GM23248 (cell line): ENCODE measurements at places on chromosomes 4 and X. TPM values are rescaled to one million over a fixed set of nuclear protein-coding genes. Genes with fewer than 3 reads are reported as not detected.
A peak's percentile ranks its signal among the peaks of the same experiment; 100 is the strongest.

DNA sequence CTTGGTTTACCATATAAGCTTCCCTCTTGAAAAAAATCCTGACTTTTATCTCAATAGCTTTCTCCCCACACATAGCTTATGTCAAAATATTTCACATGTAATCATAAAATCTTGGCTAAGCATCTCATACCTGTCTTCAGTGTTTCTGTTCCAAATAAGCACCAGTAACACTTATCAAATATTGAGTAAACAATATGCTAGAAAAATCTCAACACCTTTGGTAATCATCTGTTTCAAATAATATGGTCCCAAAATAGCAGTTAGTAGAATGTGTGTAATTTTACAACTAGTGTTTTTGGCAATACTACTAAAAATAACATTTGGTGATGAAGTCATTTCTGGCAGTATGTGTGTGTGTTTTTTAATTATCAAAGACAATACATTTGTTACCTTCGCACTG is 2138.2 kb downstream of the PCDH7 start:
- no peak for DNase-seq

DNA sequence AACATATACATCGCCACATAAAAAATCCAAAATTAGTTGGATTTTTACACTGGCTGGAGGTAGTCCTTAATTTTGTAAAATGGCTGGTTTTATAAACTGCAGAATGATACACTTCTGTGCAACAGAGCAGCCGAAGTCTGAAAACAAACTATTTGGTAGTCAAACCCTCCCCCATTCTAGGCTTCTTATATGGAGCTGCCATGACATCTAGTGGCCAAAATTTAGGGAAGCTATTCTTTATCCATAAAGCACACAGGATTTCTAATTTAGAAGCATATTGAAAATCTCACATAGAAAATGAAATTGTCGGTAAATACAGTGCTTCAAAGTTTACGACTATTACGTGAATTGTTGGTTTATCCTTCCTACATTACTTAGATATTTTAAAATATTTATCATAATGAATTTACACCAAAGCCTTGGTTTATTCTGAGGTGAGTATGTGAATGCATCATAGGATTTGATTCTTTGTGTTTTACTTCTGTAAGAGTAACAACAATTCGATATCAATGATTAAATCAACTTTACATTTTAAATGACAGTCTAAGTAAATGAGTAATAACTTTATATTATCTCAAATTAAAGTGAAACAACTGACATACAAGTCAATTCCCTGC is 113.4 kb upstream of the FAM241A start:
- DNase-seq: peak; percentile 86

The ABCG2 gene
- 0.11 and 0.76 TPM in 2 replicates for total RNA-seq

- peak; percentile 67 for DNase-seq
Observed at GRCh38 chr4:84498203-84498934, 723 bp downstream of the NKX6-1 start.

DNA sequence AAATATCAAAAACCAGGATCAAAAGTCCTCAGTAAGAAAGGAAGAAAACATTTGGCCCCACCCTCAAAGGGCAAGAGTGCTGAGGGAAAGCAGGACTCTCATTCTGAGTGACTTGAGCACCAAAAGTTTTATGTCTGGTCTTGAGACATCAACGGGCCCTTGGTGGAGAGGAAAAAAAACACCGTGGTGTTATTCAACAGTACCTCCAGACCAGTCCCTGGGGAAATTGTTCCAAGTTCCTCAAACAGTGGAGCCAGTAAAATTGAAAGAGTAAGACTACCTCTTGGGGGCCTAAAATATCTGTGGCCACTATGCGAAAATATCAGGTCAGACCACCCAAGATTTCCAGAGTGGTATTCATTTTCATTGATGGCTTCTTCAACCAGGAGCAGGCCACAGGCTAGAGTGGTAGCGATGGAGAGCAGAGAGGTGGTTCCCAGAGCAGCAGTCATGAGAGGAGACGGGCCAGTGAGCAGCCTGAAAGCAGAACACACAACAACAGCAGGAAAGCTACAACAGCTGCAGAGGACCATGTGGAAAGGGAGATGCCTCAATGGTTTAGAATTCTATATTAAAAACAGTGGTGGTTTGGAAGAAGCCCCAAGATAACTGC is 63.7 kb upstream of the RPL34 start:
- DNase-seq: no peak

DNA sequence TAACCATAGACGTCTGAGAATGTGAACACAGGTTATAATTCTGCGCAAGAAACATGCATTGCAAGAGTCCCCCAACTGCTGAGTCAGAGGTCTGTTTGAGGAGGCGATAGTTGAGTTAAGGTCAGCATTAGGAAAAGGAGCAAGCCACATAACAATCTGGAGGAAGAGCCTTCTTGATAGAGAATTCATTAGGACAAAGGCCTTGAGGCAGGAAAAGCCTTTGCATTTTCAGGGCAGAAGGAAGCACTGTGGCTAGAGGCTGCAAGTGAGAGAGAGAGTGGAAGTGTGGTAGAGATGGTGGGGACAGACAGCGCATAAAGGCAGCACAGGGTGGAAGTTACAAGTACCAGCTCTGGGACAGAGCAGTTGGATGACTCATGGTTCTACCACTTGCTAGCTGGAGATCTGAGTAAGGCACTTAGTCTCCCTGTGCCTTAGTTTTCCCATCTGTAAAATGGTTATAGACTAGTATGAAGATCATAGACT is 125.8 kb upstream of the LNX1 start:
- peak; percentile 43 for DNase-seq

The MAP7D3 gene
- 11.4 and 14.4 TPM in 2 replicates for total RNA-seq

The NXF2 gene
- not detected in 2 replicates for total RNA-seq

DNA sequence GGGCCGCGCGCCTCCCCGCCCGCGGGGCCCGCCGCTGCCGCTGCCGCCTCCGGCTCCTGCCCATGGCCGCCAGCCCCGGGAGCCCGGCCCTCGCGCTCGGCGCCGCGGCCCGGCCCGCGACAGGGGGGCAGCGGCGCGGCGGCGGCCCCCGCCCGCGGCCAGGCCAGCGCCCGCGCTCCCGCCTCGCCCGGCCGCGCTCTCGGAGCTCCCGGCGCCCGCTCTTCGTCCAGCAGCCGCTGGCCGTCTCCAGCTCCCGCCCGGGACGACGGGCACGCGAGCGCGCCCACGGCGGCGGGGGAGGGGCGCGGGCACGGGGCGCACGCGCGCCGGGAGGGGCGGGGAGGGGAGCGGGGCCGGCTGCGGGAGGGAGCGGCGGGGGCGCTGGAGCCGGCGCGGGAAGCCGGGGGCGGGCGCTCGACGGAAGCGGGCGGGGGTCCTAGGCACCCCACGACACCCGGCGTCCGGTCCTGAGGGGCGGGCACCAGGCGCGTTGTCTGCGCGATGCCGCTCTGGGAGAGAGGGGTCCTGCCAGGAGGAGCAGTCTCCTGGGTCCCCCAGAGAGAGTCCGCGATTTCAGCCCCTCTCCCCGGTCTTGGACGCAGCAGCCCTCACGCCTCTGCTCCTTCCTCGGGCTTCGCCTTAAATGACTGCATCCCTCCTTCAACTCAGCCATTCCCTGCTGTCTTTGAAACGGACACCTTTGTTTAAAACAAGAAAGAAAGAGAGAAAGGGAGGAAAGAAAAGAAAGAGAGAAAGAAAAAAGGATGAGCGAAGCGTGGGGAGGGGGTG is 490 bp upstream of the PDZD4 start:
- peak; percentile 11 for DNase-seq

- no peak for DNase-seq
Observed at GRCh38 chr4:67522851-67523671, 22.2 kb downstream of the CENPC start.

DNA sequence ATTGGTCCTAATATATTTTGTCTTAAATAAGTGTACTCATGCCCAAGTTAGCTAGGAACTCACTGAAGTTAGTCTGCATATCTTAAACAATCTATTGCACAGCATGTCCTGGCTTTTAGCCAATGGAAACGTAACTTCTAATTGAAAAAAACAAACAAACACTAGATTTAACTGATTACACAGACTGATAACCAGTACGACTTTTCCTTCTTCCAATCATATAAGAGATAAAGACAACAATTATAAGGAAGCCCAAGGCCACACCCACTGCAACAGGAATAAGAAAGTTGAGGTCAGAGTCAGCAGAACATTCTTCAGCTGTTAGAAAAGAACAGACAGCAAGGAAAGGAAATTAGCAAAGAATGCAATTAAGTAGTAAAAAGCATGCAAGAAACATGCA is 40.8 kb downstream of the LAMP2 start:
- no peak for DNase-seq

- DNase-seq: peak; percentile 56
Observed at GRCh38 chr4:2059726-2060602, 837 bp downstream of the NAT8L start.

DNA sequence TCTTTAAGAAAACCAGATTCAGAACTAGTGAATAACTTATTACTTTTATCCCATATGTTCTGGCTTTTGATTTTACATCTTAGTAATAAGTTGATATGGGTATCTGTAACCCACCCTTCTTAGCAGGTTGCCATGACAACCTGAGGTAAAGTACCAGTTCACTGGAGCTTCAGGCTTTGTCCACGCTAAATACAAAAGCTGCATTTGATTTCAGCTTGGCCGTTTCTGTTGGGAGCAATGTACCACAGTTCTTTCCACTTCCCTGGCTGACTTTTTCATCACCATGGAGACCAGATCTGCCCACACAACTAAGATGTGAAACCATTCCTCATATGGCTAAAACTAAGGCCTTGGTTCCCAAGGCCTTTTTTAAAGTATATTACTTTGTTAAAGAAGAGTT is 26.1 kb downstream of the KLHL34 start:
- DNase-seq: peak; percentile 34

GRCh38 chr4:128940971-128941370 is 131.5 kb downstream of the JADE1 start:
- no peak for DNase-seq

DNA sequence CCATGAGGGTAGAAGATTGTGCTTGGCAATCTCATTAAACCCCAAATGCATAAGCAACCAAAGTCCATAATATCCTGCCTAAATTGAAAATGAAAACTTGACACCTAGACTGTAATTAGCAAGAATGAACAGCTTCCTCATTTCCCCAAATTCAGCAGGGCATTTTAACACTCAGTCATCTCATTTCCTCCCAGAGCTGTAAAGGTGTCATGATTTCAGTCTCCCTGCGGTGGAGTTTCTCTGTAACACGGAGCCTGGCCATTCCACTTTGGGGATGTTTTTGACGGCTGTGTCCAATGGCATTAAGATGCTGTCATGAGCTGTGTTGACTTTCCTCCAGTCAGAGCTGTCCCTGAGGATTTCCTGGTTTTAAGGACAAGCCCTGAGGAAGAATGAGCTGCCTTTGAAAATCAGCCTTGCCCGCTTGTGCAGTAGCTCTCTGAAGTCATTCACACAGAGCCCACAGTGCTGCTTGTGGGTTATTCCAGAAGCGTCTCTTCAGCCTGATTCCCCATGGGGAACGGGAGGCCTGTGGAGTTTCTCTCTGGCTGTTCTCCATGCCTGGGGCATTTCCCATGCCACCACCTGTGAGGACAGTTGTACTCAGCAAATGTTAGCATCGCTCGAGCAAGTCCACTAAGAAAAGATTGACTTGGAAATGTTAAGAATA is 187.0 kb downstream of the MID1 start:
- DNase-seq: no peak

The RBMX2 gene
- total RNA-seq: 13.7 and 17.0 TPM in 2 replicates

DNA sequence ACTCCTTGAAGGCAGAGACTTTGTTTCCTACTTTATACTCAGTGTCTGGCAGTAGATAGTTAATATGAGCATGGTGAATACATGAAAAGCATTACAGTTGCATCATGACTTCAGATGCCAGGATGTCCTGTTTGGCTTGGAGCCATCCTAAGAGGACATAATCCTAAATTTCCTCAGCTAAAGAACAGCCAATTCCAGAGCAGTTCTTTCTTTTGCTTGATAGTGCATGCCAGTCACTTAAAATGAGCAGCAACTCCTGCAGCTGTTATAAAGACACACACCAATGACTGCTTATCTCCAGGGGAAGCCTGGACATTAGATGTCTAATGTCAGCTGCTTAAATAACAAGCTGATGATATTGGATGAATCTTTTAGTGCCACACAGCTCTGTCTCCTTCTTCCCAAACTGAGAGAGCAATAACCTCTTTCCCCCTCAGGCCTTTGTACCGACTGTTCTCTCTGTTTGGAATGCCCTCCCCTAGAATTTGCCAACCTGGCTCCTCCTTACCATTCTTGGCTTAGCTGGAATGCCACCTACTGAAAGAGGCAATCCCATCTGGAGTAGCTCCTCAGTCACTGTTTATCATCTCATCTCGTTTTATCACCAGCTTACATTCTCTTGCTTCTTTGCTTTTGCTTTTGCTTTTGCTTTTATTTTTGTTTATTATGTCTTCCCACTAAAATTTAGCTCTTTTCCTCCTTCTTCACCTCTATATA is 100.8 kb upstream of the USP38 start:
- DNase-seq: peak; percentile 45

GRCh38 chrX:46584736-46585135 is 11.2 kb downstream of the CHST7 start:
- no peak for DNase-seq

DNA sequence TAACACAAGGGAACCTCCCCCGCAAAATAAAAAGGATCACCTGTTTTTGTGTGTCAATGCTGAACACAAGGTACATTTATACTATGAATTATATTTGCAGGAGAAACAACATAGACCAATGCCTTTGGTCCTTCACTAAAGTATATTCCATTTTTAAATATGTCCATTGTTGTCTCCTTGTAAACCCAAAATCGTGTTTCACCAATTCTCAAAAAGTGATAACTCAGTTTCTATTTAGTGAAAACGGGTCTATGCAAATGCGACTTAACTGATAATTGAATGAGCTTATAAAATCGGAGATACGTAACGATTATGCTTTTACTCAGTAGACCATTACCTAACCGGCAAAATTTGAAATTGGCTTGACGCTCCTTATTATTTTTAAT is 2.1 kb downstream of the BRWD3 start:
- peak; percentile 1 for DNase-seq

- DNase-seq: no peak
Observed at GRCh38 chrX:107602694-107603239, 25.5 kb upstream of the PRPS1 start.

- DNase-seq: peak; percentile 24
Observed at GRCh38 chrX:45840411-45840950, 639.8 kb upstream of the DIPK2B start.

The GRID2 gene
- not detected in 2 replicates for total RNA-seq

DNA sequence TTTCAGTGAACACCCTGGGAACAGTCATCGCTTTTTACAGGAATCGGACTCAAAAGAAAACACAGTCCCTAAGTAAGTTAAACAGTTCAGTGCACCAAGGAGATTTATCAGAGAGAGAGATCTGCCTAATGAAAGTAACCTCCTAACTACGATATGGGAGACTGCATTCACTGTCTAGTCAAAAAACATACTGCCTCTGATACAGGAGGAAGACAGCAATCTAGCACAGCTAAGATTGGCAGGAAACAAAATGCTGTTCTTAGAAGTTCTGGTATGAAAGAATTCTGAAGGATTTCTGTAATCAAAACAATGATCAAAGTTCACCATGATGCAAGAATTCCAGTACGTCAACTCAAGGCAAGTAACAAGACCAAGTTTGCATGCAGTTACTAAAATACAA is 92.8 kb downstream of the MAML3 start:
- no peak for DNase-seq

GRCh38 chr4:135186002-135186401 is 984.4 kb upstream of the PABPC4L start:
- DNase-seq: no peak

GRCh38 chr4:19675172-19675811 is 576.4 kb upstream of the SLIT2 start:
- peak; percentile 61 for DNase-seq

The LRAT gene
- total RNA-seq: not detected in 2 replicates

The RAB9A gene
- 18.6 and 38.9 TPM in 2 replicates for total RNA-seq
